ENCODE measurements at places on chromosomes 3 and 15.

DNA sequence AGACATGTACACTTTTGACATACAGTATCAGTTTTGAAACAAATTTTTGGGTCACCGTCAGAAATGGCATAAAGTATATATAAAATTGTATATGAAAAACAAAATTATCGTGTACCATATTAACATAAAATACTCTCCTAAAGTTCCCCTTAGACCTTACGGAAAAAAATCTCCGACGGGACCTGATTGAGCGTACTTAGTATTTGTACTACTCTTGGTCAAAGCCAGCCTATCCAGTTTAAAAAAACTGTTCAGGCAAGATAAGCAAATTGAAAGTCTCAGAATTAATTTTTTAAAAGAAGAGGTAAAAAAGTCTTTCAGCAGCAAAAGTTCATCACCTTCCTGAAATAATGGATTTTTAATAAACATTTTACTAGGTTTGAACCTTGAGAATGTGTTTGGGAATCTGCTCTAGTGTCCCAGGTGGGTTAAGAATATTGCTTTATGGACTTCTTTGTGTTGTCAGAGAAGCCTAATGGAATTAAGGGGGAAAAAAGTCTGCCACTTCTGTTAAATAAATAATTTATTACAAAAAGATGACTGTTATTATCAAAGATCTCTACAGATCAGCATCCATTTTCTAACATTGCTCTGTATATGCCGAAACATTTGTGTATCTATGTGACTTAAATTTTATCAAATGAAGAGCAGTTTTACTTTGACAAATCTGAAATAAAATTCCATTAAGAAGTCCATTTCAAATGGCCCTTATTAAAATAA lies 48.6 kb downstream of the ZBTB20 start:
- DNase-seq = no peak

DNA sequence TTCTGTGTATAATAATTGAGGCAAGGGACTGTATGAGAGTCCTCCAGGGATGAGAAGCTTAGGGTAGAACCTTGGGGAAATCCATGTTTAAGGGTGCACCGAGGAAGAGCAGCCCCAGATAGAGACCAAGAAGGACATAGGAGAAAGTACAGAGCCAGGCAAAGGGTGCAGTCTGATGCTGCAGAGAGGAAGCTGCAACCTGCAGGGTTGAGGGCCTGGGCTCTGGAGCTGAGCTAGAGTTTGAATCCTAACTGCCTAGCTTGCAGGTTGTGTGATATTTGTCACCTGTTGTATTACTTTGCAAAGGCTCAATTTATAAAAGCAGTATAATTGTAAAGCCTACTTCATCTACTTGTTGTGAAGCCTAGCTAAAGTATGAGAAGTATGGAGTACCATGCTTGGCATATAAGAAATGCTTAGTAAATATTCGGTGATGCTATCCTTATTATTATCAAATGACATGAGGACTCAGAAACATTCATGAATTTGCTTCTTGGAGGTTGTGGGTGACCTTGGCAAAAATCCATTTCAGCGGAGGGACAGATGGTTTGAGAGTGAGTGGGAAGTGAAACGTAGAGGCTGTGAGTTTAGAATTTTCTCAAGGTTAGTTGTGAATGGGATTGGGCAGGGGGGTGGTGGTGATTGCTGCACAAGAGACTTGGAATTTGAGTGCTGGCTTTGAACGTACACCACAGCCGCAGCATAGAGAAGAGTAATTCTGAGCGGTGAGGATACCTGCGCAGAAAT lies 43.8 kb downstream of the PLCL2 start:
- no peak for DNase-seq

DNA sequence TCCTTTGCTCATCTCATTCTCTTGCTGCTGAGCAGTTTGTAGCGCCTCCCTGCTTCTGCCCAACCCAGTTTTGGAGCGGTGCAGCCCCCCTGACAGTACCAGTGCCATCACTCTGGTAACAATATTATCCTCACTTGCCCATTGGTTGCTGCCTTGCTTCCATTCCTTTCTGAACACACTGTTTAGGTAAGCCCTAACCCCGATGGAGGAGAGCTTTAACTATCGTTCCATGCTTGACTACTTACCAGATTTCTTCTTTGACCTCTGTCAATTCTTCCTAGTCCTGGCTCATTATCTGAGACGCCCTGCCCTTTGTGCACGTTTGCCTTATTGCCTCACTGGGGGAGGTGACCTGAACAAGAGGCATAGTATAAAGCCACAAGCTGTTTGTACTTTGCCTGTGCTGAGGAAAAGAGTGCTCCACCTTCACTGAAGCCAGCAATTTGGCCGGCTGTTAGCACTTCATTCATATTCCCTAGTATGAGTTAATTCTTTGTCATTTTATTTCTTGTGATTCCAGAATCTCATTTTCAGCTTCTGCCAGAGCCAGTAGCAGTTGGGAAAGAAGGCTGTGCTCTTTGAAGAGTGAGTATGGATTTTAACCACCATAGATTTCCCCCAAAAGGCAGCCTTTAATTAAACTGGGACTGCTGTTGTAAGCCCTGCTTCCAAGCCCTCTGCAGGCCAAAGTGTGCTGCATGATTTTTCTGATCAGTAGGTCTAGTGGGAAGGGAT lies 11.9 kb downstream of the ABHD6 start:
- no peak for DNase-seq

DNA sequence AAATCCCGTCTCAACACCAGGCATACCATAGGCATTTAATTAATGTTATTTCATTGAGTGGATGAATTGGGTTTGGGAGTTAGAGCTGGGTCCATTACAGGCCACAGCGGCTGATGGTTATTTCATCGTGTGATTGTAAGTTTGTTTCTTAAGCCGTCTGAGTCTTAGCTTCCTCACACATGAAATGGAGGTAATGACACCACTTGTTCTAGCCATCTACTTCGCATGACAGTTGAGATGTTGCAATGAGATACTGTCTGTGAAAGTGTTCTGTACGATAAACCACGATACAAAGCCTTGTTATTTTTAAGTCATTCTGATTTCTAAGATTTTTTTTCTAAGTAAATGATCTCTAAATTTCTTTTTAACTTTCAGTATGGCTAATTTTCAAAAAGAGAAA lies 8.6 kb upstream of the TP63 start:
- no peak for DNase-seq

GRCh38 chr15:91780387-91780786 lies 73.1 kb upstream of the SLCO3A1 start:
- no peak for DNase-seq
